ENCODE measurements at places on chromosomes 2 and 18. TPM values are rescaled to one million over a fixed set of nuclear protein-coding genes. Genes with fewer than 3 reads are reported as not detected.
A peak's percentile ranks its signal among the peaks of the same experiment; 100 is the strongest.

POTEJ gene
- polyA plus RNA-seq = not detected

DNA sequence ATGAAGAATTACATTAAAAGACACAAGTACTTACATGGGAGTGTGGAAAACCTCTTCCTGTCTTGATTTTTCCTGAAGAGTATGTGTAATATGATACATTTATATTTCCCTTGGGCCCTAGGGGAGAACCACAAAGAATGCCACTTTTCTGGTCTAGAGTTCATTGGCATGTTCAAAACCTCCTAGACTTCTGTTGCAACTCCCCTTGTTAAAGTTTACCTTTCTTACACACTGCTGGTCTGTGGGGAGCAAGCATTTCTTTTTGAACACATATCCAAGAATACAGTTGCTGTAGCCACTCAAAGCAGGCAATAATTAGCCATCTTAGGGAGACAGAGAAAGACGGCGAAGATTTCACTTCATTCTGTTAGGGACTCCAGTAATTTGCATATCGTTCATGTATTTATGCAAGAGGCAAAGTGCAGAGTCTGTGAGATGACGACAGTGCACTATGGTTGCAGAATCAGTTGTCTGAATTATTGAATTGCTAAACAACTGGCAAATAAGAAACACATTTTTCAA is 103.5 kb downstream of the NOL4 start:
- DNase-seq = no peak

STARD7 gene
- polyA plus RNA-seq = 161 TPM

DNA sequence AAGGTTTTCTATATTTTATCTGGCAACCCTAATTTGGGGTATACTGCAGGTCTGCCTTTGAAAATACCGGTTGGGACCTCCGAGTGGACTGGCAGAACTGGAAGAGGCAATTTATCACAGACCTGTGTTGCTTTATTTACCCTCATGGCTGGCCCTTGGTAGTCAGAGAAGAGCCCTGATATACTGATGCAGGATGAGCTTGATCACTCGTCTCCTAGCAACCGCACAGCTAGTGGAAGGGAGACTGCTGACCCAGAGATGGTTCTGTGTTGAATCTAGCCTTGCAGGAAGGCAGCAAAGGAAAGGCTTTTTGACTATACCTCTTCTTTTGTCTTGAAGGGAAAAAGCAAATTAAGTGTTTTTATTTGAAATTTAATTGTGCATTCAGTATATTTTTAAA is 154.7 kb downstream of the EML6 start:
- DNase-seq = no peak

TRIM54 gene
- 0.12 TPM for polyA plus RNA-seq

GRCh38 chr2:22525681-22526080 is 859.3 kb upstream of the KLHL29 start:
- DNase-seq = no peak

FABP1 gene
- not detected for polyA plus RNA-seq

DNA sequence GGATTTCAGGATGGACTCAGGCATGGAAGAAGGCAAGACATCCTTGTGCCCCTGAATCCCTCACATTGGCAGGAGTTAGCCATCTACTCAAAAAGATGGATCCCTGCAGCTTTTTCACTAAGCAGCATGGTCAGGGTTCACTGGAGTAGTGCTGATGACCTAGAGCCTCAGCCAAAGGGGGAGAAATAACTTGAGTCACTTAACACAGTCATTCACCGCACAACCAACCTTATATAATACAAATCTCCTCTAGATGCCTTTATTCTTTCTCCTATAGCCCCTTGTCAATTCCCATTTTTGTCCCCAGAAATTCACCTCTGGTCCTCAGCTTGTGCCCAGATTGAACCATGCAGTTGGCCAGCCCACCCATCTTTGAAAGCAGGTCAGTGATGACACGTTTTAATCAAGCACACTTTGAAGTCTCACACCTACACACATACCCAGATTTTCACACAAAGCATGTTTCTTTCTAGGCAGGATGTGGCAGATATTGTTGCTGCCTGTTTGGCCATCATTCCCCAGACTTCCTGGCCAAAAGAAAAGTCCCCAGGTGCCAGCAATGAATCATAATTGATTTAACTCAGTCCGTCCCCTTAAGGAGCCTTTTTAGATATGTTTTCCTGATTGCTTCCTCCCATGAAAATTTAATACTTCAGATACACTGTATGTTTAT is 84.2 kb downstream of the LBH start:
- peak; percentile 65 for DNase-seq

DNA sequence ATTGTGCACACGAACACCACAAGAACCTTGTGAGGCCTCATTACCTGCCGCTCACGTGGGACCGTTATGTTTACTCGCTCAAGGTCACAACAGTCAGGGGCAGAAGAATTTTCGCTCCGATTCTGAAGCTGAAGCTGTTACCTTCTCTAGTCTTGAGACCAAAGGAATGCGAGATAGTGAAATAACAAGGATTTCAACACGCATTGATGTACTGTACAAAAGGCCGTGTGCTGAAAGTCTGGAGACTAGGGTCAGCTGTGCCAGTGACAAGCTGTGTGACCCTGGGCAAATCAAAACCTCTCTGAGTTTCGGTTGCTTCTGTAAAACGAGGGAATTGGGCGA is 583 bp downstream of the NEMP2 start:
- DNase-seq = no peak

GPBAR1 gene
- polyA plus RNA-seq = 2.9 TPM

GRCh38 chr2:3432693-3433338 is 53.3 kb downstream of the TRAPPC12 start:
- no peak for DNase-seq

- no peak for DNase-seq
Measured at GRCh38 chr18:42758852-42759251, 356.6 kb downstream of the RIT2 start.

PID1 gene
- 2.8 TPM for polyA plus RNA-seq

GRCh38 chr2:75564026-75564688 is 3.4 kb upstream of the EVA1A start:
- peak; percentile 17 for DNase-seq

GRCh38 chr2:113078350-113078839 is 10.6 kb downstream of the IL1F10 start:
- no peak for DNase-seq

DNA sequence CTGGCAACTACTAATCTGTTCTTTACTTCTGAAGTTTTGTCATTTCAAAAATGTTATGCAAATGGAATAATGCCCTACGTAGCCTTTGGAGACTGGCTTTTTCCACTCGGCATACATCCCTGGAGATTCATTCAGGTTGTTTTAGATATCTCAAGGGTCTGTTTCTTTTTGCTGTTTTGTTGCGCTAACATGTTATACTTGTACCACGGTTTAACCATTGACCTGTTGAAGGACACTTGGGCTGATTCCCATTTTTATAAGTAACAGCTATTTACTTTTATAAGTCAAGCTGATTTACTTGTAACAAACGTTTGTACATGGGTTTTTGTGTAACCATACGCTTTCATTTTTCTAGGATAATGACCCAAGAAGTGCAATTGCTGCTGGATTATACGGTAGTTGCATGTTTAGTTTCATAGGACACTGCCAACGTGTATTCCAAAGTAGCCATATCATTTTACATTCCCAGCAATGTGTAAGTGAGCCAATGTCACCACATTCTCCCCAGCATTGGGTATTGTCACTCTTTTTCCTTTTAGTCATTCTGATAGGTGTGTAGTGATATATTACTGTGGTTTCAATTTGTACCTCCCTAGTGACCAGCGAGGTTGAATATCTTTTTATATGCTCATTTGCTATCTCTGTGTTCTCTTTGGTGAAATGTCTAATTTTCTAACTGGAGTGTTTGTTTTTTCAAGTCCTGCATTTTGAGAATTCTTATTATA is 36.5 kb upstream of the STAT4 start:
- no peak for DNase-seq

GORASP2 gene
- 64.9 TPM for polyA plus RNA-seq

GRCh38 chr2:64063924-64064331 is 44.7 kb upstream of the VPS54 start:
- no peak for DNase-seq

STPG4 gene
- not detected for polyA plus RNA-seq

NTSR2 gene
- polyA plus RNA-seq = not detected

PRR30 gene
- polyA plus RNA-seq = not detected

RESP18 gene
- polyA plus RNA-seq = not detected

DNA sequence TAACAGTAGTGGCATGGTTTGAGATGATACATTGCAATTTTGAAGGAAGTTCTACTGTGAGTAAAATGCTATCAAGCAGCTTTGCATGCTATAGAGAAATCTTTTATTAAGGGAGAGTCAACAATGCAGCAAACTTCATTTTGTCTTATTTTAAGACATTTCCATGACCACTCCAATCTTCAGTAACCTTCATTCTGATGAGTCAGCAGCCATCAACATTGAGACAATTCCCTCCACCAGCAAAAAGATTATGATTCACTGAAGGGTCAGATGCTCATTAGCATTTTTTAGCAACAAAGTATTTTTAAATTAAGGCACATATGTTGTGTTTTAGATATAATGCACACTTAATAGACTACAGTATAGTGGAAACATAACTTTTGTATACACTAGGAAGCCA is 235.7 kb downstream of the DSC3 start:
- no peak for DNase-seq

DNA sequence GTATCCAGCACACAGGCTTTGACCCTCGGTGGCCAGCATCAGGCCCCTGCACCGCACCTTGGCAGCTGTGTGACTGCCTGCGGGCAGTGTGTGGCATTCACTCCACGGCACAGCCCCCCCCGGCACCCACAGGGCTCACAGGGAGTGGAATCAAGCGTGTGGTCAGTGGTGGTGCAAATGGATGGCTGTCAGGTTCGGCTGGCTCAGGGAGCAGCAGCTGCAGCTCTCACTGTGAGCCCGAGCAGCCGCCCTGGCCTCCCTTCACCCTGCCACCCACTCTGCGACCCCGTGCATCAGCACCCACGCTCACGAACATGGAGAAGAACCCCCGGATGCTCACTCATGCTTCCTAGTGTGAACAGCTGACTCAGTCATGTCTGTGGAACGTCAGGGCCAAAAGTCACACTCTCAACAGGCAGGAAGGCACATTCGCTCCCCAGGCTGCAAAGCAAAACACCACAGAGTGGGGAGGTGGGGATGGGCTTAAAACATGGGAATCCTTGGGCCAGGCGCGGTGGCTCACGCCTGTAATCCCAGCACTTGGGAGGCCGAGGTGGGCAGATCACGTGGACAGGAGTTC is 41.5 kb upstream of the GPC1 start:
- DNase-seq = no peak

GRCh38 chr2:2849464-2850217 is 518.6 kb upstream of the MYT1L start:
- no peak for DNase-seq
